Vagina (tissue), 2 donors: ENCODE measurements at places on chromosomes 3 and 15. TPM values are rescaled to one million over a fixed set of nuclear protein-coding genes. Genes with fewer than 3 reads are reported as not detected.

The FILIP1L gene
- 41.5 TPM for total RNA-seq

The TIGIT gene
- total RNA-seq = 8.6 TPM

The ZNF80 gene
- 0.74 TPM for total RNA-seq

The SLC6A11 gene
- total RNA-seq = 0.25 TPM

The P3H2 gene
- total RNA-seq = 41.7 TPM

The EXD1 gene
- total RNA-seq = not detected

GRCh38 chr15:44676676-44677075, 13.2 kb upstream of the SPG11 start:
- H3K4me3 ChIP-seq = no peak overlapping the region
- no peaks in the 10 kb centered on the region for H3K4me1 ChIP-seq
- no peaks in the 10 kb centered on the region for H3K36me3 ChIP-seq
- DNase-seq = no peak
- H3K27me3 ChIP-seq = no peaks in the 10 kb centered on the region

DNA sequence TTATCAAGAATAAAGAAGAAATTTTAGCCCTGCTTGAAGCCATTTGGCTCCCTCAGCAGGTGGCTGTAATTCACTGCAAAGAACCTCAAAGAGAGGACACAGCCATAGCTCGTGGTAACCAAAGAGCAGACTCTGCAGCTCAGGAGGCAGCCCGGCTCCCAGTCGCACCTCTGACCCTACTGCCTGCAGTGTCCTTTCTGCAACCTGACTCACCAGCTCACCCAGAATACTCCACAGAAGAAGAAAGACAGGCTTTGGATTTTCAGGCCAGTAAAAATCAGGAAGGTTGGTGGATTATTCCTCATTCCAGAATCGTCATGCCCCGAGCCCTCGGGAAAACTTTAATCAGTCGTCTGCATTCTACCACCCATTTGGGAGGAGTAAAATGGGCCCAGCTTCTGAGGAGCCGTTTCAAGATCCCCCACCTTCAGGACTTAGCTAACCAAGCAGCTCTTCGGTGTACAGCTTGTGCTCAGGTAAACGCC, 38.6 kb downstream of the ZBTB11 start:
- H3K27ac ChIP-seq = no peak overlapping the region
- H3K27me3 ChIP-seq = no peaks in the 10 kb centered on the region
- H3K4me3 ChIP-seq = no peak overlapping the region

- H3K36me3 ChIP-seq = no peaks in the 10 kb centered on the region
- no peak overlapping the region for H3K27ac ChIP-seq
- no peaks in the 10 kb centered on the region for H3K27me3 ChIP-seq
- H3K4me1 ChIP-seq = no peaks in the 10 kb centered on the region
These were observed 11.2 kb downstream of the SH2D7 start for GRCh38 chr15:78103406-78104118.

DNA sequence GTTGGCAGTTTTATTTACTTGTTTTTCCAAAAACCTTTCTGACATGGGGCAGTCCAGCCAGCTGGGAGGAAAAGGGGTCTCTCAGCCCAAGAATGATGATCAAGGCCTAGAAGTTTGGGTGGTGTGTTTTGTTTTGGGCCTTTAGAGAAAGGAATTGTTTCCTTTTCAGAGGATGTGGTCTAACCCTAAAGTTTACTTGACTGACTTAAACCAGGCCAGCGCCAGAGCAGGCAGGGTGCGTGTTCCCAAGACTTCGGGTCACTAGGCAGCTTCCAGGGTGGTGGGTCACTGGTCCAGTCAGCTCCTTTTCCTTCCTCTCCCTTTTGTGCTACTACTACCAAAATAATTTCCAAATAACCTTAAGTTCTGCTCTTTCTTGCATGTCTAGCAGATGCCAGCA, 4.9 kb downstream of the FLNB start:
- peak overlapping the region; percentile 33 for H3K27ac ChIP-seq
- no peak for DNase-seq
- H3K4me3 ChIP-seq = no peak overlapping the region
- H3K27me3 ChIP-seq = no peaks in the 10 kb centered on the region

DNA sequence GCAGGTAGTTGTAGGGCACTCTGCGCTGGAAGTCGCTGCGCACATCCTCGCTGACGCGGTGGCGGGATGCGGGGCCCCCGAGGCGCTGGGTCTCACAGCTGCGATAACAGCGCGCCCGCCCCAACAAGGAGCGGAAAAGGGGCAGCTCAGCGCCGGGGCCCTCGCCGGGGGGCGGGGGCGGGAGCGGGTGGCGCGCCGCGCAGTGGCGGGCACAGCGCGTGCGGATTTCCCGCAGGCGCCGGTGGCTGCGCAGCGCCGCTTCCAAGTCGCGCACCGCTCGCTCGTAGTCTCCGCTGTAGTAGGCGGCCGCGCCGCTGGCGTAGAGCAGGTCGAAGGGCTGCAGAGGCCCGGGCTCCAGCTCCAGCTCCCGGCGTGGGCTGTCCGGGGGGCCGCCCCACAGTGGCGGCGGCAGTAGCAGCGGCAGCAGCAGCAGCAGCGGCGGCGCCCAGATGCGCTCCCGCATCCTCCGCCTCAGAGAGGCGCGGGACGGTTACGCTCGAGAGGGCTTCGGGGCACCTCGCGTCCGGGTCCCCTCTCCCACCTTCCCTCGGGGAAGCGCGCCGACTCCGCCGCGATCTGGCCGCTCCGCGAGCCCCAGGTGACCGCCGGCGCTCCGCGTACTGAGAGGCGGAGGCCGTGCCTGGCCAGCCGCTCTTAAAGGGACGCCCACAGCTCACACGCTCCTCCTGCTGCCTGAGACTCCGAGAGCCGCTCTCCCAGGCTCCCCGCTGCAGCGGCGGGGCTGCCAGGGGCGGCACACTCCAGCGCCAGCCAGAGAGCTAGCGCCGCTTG, at the start of gene P3H2:
Gene P3H2 (minus strand): TSS at position 629 of the 792 bp plus-strand sequence. CDS start 166 bp downstream, at position 463.
- no peaks in the 10 kb centered on the region for H3K36me3 ChIP-seq
- H3K27me3 ChIP-seq = no peaks in the 10 kb centered on the region
- no peak for DNase-seq
- H3K27ac ChIP-seq = peak within 1 kb of the TSS; percentile 89

DNA sequence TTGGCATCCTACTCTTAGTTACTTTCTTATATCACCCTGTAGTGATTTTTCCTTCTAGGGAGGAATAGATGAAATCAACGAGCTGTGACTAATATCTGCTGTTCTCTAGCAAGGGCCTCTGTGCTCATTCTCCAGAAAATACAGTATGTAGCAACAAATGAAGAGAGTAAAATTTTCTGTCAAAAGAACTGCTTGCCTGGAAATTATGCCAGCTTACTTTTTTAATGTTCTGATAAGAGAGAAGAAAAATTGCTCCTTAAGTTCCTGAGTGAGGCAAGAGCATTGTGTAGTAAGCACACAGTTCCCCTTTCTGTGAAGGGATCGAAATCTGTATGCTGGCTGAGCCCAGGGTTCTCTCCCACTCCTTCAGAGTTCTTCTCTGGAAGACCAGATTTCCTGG, 51.4 kb upstream of the GK5 start:
- DNase-seq = no peak
- H3K27me3 ChIP-seq = no peaks in the 10 kb centered on the region
- H3K36me3 ChIP-seq = no peaks in the 10 kb centered on the region
- no peaks in the 10 kb centered on the region for H3K4me1 ChIP-seq
- H3K27ac ChIP-seq = no peak overlapping the region
- no peak overlapping the region for H3K4me3 ChIP-seq

DNA sequence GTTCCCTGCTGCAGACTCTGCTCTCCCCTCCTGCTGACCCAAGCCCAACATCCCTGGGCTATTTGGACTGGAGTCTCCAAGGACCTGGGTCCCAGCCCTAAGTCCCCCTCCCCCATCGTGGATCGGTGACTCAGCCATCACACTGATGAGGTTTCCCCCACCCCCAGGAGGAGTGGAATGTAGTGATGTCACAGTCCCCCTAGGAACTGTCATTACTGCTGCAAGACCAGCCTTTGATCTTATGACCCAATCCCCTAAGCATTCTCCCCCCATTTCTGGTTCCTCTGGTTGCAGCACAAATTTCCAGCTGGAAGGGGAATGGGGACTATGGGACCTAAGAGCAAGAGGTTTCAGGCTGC, 63.4 kb upstream of the CSPG4 start:
- no peaks in the 10 kb centered on the region for H3K27me3 ChIP-seq
- no peaks in the 10 kb centered on the region for H3K36me3 ChIP-seq
- DNase-seq = no peak

DNA sequence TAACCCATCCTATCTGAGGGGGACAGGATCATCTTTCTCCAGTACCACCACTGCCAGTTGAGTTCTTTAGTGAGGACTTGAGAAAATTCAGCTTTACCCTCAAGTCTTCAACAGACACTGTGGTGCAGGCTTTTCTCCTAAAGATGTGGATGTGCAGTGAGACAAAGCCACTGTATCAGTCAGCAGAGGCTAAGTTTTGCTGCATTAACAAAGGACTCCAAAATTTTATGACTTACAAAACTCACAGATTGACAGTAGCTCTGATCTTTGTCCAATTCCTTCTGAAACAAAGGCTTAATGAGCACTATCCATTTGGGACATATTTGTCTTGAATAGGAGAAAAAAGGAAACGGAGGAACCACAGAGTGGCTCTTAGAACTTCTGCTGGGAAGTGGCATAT, 87.9 kb downstream of the MITF start:
- H3K4me1 ChIP-seq = peaks cover 18% of the 10 kb centered on the region
- no peak for DNase-seq
- no peak overlapping the region for H3K4me3 ChIP-seq
- H3K27me3 ChIP-seq = no peaks in the 10 kb centered on the region
- H3K27ac ChIP-seq = no peak overlapping the region

DNA sequence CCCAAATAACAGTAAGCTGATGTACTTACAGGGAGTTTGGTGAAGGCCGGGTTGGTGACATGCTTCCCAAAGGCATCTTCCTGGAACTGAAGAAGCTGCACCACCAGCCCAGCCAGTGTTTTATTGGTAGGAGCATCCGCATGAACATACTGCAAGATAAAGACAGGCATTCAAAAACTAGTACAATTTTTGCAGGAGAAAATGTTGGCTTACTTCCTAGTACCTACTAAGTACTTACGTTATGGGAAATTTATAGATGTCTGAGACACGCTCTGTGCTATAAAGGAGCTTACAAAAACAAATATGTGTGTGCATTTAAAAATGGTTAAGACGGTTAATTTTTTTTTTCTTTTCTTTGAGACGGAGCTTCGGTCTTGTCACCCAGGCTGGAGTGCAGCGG, 8.9 kb downstream of the SMARCC1 start:
- no peaks in the 10 kb centered on the region for H3K36me3 ChIP-seq
- no peak overlapping the region for H3K4me3 ChIP-seq
- H3K4me1 ChIP-seq = peaks cover 25% of the 10 kb centered on the region
- H3K27me3 ChIP-seq = no peaks in the 10 kb centered on the region

DNA sequence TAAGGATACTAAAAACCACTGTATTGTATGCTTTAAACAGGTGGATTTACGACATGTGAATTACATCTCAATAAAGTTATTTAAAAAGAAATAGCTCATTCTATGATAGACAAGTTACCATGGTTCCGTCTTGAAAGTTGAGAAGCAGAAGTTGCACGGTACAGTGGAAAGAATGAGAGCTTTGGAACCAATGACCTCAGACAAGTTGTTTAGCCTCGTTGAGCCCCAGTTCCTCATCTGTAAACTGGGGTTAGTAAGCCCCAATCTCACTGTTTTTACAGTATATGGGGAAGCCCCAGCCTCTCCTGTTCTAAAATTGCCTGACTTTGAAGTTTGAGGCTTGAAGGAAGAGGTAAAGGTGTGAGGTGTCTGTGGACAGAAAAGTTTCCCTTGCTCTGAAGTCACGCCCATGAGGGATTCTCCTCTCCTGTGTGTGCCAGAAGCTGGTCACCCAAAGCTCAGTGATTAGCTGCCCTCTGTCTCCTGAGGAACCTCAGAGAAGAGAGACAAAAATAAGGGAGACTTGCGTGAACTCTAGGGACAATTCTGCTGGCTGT, 10.0 kb downstream of the CRYGS start:
- no peaks in the 10 kb centered on the region for H3K36me3 ChIP-seq
- H3K27ac ChIP-seq = no peak overlapping the region
- no peak overlapping the region for H3K4me3 ChIP-seq

- no peaks in the 10 kb centered on the region for H3K36me3 ChIP-seq
- H3K4me3 ChIP-seq = no peak overlapping the region
- H3K27me3 ChIP-seq = no peaks in the 10 kb centered on the region
- no peak overlapping the region for H3K27ac ChIP-seq
These were observed 63.0 kb downstream of the ARHGAP31 start for GRCh38 chr3:119357190-119357589.

- no peak overlapping the region for H3K27ac ChIP-seq
- no peak overlapping the region for H3K4me3 ChIP-seq
- no peaks in the 10 kb centered on the region for H3K27me3 ChIP-seq
These were observed 20.3 kb upstream of the CYP11A1 start for GRCh38 chr15:74387621-74388362.

DNA sequence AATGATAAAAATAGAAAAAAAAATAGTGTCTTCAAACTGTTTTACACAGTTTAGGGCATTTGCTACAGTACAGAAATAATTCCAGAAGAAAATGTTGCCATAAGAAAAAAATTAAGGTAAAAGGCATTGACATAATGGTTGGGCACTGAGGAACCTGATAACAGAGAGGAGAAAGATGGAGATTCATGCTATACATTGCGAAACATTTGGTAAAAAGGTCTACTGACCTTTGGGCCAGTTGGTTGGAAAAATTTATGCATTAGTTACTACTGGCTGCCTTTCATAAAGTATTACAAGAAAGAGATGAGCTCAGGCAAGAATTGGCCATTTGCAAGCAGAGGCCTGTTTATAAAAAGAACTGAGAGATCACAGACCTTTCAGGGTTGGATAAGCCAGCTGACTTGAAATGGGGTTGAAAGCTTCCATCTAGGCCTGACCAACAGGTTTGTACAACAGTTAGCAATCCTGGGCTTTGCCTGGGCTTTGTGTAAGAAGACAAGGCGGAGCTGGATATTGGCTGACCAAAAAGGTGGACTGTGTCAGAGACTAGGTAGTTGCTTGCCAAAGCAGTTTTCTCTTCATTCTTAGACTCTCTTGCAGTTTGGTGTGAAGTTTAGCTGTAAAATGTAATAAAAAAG, 166.6 kb upstream of the MCTP2 start:
- H3K27me3 ChIP-seq = no peaks in the 10 kb centered on the region
- H3K4me1 ChIP-seq = no peaks in the 10 kb centered on the region
- H3K27ac ChIP-seq = no peak overlapping the region
- no peak for DNase-seq
- no peaks in the 10 kb centered on the region for H3K36me3 ChIP-seq

DNA sequence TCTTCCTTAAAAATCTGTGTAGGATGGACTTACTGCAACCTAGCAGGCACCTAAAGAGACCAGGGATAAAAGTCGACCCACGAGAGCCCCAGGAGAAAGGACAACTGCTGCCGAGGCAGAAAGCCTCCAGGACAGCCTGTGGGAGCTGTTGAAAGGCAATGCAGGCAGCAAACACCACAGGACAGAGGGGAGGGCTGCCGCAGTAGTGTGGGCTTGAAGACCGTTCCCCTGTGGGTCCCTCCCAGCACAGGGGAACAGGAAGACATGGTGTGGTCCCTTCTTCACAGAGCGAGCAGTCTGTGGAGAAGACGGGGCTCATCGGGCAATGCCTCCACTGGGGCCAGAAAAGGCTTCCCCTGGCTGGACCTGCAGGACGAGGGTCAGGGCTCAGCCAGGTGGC, 58.5 kb upstream of the GATA2 start:
- no peak for DNase-seq
- H3K36me3 ChIP-seq = no peaks in the 10 kb centered on the region
- H3K27ac ChIP-seq = no peak overlapping the region
- peaks cover 6% of the 10 kb centered on the region for H3K27me3 ChIP-seq
